Neural progenitor cell (in vitro differentiated cells): ENCODE measurements at places on chromosomes 2 and 18. TPM values are rescaled to one million over a fixed set of nuclear protein-coding genes. Genes with fewer than 3 reads are reported as not detected.
A peak's percentile ranks its signal among the peaks of the same experiment; 100 is the strongest.

GRCh38 chr18:25093141-25093540 lies 258.8 kb downstream of the ZNF521 start:
- H3K36me3 ChIP-seq, result peaks cover 27% of the 10 kb centered on the region
- no peak overlapping the region for H3K27ac ChIP-seq
- peaks cover 7% of the 10 kb centered on the region for H3K4me1 ChIP-seq
- no peaks in the 10 kb centered on the region for H3K27me3 ChIP-seq

DNA sequence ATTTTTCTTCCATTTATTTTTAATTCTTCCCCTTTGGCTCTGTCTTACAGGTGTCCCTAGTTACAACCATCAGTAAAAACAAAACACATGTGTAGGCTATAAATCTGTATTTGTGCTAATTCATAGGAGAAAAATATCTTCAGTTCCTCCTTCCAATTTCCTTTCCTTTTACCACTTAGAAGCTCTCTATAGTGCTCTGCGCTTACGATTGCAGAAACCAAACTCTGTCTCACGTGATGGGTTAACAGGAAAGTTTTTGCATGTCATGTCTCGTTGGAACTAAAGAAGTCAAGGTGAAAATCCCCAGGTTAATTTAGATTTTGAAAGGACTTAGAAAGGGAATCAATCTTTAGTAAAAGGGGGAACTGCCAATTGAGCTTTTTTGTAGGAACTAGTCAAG lies 1390.5 kb upstream of the ZEB2 start:
- no peaks in the 10 kb centered on the region for H3K36me3 ChIP-seq
- DNase-seq, result no peak
- H3K27ac ChIP-seq, result no peak overlapping the region
- peaks cover 11% of the 10 kb centered on the region for H3K4me1 ChIP-seq
- H3K4me3 ChIP-seq, result no peak overlapping the region
- no peaks in the 10 kb centered on the region for H3K27me3 ChIP-seq

DNA sequence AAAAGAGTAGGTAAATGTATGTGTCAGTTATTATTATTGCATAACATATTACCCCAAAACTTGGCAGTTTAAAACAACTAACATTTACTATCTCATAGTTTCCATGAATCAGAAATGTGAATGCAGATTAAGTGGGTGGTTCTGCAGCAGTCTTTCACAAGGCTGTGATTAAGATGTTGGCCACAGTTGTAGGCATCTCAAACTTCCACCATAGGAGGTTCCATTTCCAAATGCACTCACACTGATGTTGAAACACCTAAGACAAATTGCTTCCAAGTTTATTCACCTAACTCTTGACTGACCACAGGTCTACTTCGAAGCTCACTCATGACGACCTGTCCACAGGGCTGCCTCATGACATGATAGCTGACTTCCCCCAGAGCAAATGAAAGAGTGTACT lies 360.8 kb downstream of the GRB14 start:
- no peak overlapping the region for H3K27ac ChIP-seq
- H3K27me3 ChIP-seq, result no peaks in the 10 kb centered on the region
- no peaks in the 10 kb centered on the region for H3K36me3 ChIP-seq
- H3K4me3 ChIP-seq, result no peak overlapping the region
- no peaks in the 10 kb centered on the region for H3K4me1 ChIP-seq
- DNase-seq, result no peak

DNA sequence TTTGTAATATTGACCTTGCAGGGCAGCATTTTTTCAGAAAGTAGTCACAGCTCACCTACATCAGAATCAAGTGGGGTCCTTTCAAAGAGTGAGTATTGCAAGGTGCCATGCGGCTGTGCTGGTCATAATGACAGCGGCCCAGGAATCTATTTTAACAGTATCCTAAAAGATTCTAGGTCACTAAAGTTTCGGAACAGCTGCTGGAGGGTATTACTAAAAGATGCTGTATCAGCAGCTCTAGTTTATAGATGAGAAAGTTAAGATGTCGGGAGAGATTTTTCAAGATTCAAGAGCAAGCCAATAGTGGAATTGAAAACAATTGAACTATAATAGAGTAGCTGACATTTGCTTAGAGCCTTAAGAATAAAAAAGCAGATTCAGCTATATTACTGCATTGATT lies 336.0 kb downstream of the SLC8A1 start:
- H3K4me3 ChIP-seq, result no peak overlapping the region
- H3K27me3 ChIP-seq, result no peaks in the 10 kb centered on the region
- H3K27ac ChIP-seq, result no peak overlapping the region
- DNase-seq, result no peak
- no peaks in the 10 kb centered on the region for H3K4me1 ChIP-seq

DNA sequence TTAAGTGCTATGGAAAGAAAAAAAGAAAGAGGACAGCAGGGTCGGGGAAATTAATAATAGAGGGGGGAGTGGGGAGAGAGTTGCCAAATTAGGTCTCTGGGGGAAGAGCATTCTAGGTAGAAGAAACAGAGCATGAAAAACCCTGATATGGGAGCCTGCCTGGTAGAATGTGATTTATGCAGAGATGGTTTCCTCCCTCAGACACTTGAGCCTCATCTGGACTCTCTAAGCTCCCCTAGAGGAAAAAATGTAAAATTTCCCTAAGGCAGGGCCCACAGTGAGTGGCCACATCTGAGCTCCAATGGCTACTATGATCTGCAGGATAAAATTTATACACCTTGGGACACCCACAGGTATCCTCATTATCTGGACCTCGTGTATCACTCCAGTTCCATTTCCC lies 20.6 kb upstream of the EPAS1 start:
- H3K27me3 ChIP-seq, result no peaks in the 10 kb centered on the region
- H3K36me3 ChIP-seq, result no peaks in the 10 kb centered on the region
- no peak overlapping the region for H3K4me3 ChIP-seq
- DNase-seq, result no peak
- H3K4me1 ChIP-seq, result no peaks in the 10 kb centered on the region

DNA sequence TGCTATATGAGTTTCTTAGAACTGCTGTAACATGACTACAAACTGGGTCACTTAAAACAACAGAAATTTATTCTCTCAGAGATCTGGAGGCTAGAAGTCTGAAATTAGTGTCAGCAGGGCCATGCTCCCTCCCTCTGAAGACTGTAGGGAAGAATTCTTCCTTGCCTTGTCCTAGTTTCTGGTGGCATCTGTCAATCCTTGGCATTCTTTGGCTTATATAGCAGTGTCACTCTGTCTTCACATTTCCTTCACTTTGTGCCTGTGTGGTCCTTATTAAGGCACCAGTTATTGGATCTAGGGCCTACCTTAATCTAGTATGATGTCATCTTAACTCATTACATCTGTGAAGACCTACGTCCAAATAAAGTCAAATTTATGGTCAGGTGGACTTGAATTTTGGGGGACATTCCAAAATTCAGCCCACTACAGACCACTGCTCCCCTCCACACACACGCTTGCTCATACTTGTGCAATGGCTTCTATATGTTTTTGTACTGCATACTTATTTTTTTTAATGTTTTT lies 7.6 kb downstream of the ZC3H15 start:
- H3K4me1 ChIP-seq, result peaks cover 23% of the 10 kb centered on the region
- no peak overlapping the region for H3K4me3 ChIP-seq
- H3K27ac ChIP-seq, result no peak overlapping the region
- no peaks in the 10 kb centered on the region for H3K36me3 ChIP-seq

DNA sequence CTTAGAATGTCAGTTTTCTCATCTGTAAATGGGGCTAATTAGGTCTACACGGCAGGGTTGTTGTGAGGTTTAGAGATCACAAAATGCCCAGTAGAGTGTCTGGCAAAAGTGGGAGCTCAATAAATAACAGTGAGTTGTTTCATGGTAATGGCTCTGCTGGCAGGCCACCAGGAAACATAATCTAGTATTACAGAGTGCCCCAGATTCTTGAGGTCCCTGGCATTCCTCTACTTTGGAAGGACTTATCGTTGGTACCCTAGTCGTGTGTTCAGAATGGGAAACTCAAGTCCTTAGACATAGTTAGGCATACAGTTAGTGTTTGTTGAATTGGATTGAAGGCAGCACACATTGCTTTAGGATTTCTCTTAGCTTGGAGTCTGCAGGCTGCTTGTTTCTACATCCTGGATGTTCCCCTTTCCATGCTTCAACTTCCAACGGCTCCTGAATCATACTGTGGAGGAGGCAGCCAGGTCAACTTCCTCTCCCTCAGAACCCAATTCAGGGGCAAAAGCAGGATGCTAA lies 161.5 kb upstream of the FOSL2 start:
- no peak overlapping the region for H3K27ac ChIP-seq
- DNase-seq, result no peak
- no peaks in the 10 kb centered on the region for H3K27me3 ChIP-seq
- no peaks in the 10 kb centered on the region for H3K36me3 ChIP-seq

DNA sequence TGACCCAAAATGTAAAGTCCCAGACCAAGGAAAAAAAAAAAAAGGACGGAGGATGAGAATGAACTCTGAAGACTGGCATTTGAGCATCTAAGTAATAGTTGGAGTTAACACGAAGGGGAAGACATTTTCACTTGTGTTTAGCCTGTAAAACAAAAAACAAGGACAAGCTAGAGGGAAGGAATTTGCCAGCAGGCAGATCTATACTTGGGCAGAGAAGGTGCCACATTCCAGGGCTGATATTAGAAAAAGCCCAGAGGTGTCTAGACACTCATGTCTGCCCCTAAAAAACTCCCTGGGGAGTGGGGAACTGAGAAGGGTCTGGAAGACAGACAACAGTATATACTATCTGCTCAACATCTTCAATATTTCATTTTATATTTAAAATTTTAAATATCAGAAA lies 171.1 kb downstream of the ZEB2 start:
- peak overlapping the region; percentile 18 for H3K27ac ChIP-seq
- H3K4me1 ChIP-seq, result peaks cover 33% of the 10 kb centered on the region
- no peaks in the 10 kb centered on the region for H3K27me3 ChIP-seq

GRCh38 chr2:203583701-203584100 lies 48.6 kb upstream of the RAPH1 start:
- H3K4me1 ChIP-seq, result peaks cover 6% of the 10 kb centered on the region
- H3K27me3 ChIP-seq, result no peaks in the 10 kb centered on the region
- H3K4me3 ChIP-seq, result no peak overlapping the region
- H3K36me3 ChIP-seq, result no peaks in the 10 kb centered on the region
- H3K27ac ChIP-seq, result no peak overlapping the region

GRCh38 chr2:129587426-129588064 lies 391.9 kb upstream of the RAB6C start:
- H3K27me3 ChIP-seq, result no peaks in the 10 kb centered on the region
- no peaks in the 10 kb centered on the region for H3K4me1 ChIP-seq
- DNase-seq, result peak; percentile 31

- H3K4me1 ChIP-seq, result no peaks in the 10 kb centered on the region
- H3K36me3 ChIP-seq, result no peaks in the 10 kb centered on the region
- no peak for DNase-seq
- H3K4me3 ChIP-seq, result no peak overlapping the region
- H3K27ac ChIP-seq, result no peak overlapping the region
- peaks cover 14% of the 10 kb centered on the region for H3K27me3 ChIP-seq
These were observed 92.9 kb downstream of the DYSF start for GRCh38 chr2:71546275-71546638.

DNA sequence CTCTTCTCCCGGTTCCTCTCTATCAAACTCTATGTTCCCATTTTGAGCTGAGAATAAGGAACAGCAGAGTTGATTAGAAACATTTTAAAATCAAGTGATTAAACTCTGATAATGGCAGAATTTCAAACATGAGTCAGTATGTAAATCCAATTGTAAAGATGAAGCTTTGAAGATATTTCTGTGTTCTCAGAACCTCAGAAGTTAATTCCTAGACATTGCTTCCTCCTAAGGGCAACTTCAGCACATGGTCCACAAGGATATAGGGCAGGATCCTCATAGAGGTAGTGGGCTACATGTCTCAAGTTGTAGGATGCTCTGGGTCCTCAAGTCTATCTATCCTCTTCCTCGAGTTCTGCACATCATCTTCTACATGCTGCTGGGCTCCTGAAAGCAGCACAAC lies 46.3 kb downstream of the QPCT start:
- H3K4me3 ChIP-seq, result no peak overlapping the region
- H3K4me1 ChIP-seq, result no peaks in the 10 kb centered on the region
- no peak overlapping the region for H3K27ac ChIP-seq
- no peaks in the 10 kb centered on the region for H3K36me3 ChIP-seq
- no peaks in the 10 kb centered on the region for H3K27me3 ChIP-seq
- no peak for DNase-seq

DNA sequence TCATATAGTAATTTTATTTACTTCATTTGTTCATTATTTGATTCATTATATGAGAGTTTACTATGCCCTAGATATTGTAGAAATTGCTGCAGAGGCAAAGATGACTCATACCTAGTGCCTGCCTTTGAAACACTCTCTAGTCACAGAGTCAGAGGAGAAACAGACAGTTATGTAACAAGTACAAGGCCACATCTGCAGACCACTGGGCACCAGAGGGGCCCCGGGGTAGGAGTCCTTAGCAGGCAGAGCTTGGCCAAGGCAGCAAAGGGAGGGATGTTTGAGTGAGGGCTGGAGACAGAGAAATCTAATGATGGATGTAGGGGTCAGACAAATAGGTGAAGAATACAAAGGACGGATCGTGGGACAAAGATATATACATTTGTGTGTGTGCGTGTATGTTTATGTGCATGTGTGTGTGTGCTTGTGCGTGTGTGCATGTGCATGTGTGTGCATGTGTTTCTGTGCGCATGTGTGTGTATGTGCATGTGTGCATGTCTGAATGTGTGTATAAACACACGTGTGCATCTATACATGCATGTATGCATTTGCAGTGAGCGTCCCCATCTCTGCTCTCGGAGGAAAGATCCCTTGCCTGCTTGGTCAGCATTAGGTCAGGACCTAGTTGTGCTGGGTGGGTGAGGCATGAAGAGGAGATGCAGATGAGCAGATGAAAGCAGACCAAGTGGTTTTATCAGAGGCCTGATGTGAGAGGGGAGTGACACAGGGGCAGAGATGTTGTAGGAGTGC lies 170.6 kb upstream of the MYT1L start:
- no peak overlapping the region for H3K4me3 ChIP-seq
- H3K27me3 ChIP-seq, result no peaks in the 10 kb centered on the region
- H3K36me3 ChIP-seq, result no peaks in the 10 kb centered on the region
- H3K4me1 ChIP-seq, result no peaks in the 10 kb centered on the region
- H3K27ac ChIP-seq, result no peak overlapping the region

DNA sequence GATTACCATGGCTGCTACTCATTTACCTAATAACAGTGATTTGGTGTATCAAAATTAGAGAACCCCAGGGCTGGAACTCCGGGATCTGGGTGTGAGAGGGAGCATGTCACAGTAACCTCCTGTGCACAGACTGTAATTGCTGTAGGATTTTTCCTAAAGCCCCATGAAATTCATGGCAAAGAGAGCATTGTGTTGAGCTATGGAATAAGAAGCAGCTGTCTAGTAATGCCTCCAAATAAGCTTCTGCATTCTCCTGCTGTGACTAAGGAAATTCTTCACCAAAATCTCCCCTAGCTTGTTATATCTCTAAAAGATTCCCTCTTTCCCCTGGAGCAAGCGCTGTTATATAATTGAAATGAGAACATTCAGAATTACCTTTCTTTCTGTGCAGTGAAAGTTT lies 158.1 kb upstream of the SPATS2L start:
- DNase-seq, result no peak
- no peaks in the 10 kb centered on the region for H3K36me3 ChIP-seq
- H3K27ac ChIP-seq, result no peak overlapping the region
- H3K27me3 ChIP-seq, result no peaks in the 10 kb centered on the region
- H3K4me1 ChIP-seq, result no peaks in the 10 kb centered on the region

Gene PSMA8
- total RNA-seq, result not detected in 2 replicates

Gene IL36G
- total RNA-seq, result 0.59 and 1.3 TPM in 2 replicates

Gene PLGLB1
- 1.6 and 2.4 TPM in 2 replicates for total RNA-seq

Gene HOXD11
- not detected in 2 replicates for total RNA-seq
